ENCODE measurements at places on chromosomes 3 and 15.

GRCh38 chr15:96766366-96766765 lies 435.9 kb downstream of the NR2F2 start:
- no peak for DNase-seq

DNA sequence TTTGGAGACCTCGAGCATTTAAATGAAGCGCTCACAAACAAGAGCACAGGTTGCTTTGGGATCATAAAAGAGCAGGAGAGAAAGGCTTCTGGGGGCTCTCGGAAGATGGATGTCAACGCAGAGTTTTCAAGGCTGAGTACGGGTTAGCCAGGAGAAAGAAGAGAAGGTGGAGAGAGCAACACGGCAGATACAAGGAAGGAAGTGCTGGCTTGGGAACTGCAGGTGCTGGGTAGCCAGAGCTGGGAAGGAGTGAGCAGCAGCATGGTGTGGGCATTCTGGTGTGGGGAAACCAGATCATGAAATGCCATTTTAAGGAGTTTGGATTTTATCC lies 580 bp upstream of the RUBCN start:
- no peak for DNase-seq

GRCh38 chr3:49842843-49843517 lies 13.4 kb downstream of the TRAIP start:
- DNase-seq = no peak

DNA sequence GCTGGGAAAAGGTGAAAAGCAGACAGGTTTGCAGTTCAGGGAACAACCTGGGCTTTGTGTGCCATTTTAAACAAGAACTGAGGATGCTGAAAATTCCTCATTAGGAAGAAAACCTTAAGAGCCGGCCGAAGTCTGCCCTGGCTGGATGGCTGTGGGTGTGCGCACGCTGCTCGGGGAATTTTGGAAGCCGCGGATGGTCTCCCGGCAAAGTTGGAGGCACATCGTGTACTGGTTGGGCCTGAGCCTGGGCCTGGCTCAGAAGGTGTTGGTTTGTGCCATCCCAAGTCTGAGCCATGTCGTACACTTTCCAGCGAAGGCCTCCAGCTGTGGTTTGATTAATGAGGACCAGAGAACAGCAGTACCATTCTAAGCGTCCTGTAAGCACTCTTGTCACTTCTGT lies 188.2 kb downstream of the ATP10A start:
- no peak for DNase-seq

DNA sequence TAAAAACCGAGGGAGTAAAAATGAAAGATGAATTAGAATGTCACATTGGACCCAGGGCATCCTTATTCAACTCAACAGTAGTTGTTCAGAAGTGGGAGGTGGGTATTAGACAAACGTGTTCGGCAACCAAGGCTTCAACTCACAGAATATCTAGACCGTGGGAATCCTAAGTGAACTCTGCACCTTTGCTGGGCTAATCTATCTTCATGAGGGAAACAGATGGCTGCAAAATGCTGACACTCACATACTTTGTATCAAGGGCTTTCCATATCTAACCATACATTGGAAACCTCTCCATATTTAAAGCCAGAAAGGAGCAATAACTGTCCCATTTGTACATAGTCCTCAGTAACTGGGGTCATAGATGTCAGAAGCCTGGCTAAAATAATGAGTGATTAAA lies 20.9 kb downstream of the PLSCR1 start:
- no peak for DNase-seq

DNA sequence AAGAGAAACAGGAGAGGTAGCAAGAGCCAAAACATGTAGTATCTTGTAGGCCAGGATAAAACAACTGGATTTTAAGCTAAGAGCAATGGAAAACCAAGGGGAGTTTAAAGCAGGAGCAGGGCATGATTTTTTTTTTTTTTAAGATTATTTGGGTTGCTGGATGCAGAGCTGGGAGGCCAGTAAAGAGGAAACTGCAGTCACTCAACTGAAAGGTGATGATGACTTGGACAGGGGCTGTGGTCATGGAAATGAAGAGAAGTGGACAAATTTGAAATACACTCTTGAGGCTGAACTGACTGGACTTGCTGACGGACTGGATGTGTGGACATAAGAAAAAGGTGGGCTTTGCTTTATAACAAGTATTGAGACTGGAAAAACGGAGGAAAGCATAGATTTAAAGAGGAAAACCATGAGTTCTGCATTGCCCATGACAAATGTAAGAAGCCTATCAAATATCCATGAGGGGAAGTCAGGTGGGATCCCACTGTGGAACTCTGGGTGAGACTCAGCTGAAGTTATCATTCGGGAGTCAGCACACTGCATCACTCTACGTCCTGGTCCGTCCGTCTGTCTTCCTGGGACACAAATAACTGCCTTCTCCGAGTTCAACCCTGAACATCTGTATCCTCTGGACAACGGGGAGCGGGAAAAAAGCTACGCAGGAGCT lies 688 bp downstream of the XPC start:
- DNase-seq = no peak

DNA sequence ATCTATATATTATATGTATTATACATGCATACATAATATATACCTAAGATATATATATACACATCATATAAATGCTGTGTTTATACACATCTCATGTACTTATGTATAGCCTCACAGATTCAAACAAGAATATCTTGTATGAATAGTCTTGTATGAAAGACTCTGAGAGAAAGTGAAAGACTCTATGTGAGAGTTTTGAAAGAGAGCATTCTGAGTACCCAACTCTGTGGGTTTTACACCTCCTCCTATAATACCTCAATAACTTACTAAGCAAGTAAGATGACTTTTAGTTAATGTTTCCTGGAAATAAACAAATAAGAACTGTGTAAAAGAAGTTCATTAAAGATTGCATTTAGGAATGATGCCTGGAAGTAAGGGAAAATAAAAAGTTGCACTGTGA lies 108.1 kb upstream of the GMNC start:
- DNase-seq = no peak

DNA sequence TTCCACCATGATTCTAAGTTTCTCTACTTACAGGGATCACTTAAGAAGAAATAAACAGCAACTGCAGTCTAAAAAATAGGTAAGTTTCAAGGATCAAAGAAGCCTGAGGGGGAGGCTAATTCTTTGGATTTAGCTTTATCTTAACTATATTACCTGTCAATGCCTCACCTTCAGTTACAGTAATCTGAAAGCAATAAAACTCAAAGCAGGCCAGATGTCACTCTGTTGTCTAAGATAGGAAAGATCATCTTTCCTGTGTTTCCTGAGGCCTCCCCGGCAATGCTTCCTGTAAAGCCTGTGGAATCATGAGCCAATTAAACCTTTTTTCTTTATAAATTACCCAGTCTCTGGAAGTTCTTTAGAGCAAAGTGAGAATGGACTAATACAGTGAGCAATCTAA lies 60.2 kb downstream of the NPTN start:
- no peak for DNase-seq

DNA sequence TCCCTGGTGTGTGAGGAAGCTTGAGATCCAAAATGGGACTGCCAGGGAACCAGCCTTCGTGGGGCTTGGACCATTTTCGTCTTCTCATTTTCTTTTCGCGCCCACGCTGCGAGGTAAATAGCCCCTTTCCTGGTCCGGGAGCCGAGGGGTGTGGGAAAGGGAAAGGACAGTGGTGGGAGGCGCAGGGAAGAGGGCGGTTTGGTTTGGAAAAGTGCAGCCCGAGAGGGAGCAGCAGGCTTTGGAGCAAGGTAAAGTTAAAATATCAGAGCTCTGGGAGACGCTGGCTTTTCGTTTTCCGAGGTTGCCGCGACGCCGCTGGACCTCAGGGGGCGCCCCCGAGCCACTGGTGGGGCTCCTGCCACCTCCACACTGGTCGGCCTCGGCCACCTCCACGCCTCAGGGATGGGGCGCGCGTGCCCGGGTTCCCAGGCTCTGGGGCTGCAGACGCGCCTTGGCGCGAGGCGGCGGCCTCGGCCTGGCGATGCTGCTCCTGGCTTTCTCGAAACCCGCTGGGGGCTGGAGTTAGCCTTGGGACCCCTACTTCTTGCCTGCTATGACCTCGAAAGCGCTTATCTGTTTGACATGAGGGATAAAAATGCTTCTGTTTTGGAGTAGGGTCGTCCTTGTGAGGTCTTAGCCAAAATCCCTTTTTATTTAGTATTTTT lies 3.2 kb downstream of the PTPRG start:
- peak; percentile 27 for DNase-seq

- DNase-seq = no peak
Observed at GRCh38 chr3:169146179-169146665, 517.3 kb downstream of the MECOM start.

- no peak for DNase-seq
Observed at GRCh38 chr3:52310861-52311575, 5.1 kb upstream of the DNAH1 start.

GRCh38 chr3:184636741-184637316 lies 75.0 kb downstream of the MAGEF1 start:
- DNase-seq = peak; percentile 36

GRCh38 chr15:93469994-93470393 lies 381.0 kb upstream of the RGMA start:
- DNase-seq = no peak
